Thoracic aorta (tissue), 2 donors: ENCODE measurements at places on chromosomes 4 and X. TPM values are rescaled to one million over a fixed set of nuclear protein-coding genes. Genes with fewer than 3 reads are reported as not detected.
A peak's percentile ranks its signal among the peaks of the same experiment; 100 is the strongest.

DNA sequence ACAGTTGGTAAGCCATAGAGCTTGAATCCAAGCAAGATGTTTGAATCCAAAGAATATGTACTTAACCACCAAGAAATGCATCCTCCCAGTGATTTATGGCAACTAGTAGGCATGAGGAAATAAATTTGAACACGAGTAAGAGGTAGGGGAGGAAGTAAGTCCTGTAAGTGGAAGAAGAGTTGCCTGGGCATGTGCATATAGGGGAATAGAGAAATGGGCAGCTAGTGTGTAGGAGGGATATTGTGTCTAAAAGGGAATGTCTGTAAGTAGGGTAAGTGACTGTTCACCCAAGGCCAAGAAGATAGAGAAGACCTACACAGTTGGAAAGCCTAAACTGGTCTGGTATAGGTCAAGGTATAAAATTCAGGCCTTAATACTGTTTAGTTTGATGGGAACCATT lies 4.6 kb downstream of the SH3BGRL start:
- no peak for DNase-seq
- no peak overlapping the region for H3K27ac ChIP-seq
- no peaks in the 10 kb centered on the region for H3K36me3 ChIP-seq
- no peak overlapping the region for H3K4me3 ChIP-seq
- H3K27me3 ChIP-seq: no peaks in the 10 kb centered on the region

- no peak overlapping the region for H3K27ac ChIP-seq
- H3K27me3 ChIP-seq: no peaks in the 10 kb centered on the region
- no peak for DNase-seq
- H3K4me1 ChIP-seq: peaks cover 11% of the 10 kb centered on the region
- peak overlapping the region; percentile 92 for H3K4me3 ChIP-seq
Observed at GRCh38 chr4:61199873-61200186, 296 bp upstream of the ADGRL3 start.

GRCh38 chr4:146291313-146291712 lies 77.0 kb downstream of the REELD1 start:
- no peak overlapping the region for H3K4me3 ChIP-seq
- no peak overlapping the region for H3K27ac ChIP-seq
- H3K27me3 ChIP-seq: no peaks in the 10 kb centered on the region
- H3K36me3 ChIP-seq: no peaks in the 10 kb centered on the region
- no peak for DNase-seq
- no peaks in the 10 kb centered on the region for H3K4me1 ChIP-seq

GRCh38 chr4:38294238-38294637 lies 334.0 kb downstream of the PTTG2 start:
- no peak overlapping the region for H3K27ac ChIP-seq
- no peak for DNase-seq
- no peak overlapping the region for H3K4me3 ChIP-seq
- H3K4me1 ChIP-seq: no peaks in the 10 kb centered on the region

DNA sequence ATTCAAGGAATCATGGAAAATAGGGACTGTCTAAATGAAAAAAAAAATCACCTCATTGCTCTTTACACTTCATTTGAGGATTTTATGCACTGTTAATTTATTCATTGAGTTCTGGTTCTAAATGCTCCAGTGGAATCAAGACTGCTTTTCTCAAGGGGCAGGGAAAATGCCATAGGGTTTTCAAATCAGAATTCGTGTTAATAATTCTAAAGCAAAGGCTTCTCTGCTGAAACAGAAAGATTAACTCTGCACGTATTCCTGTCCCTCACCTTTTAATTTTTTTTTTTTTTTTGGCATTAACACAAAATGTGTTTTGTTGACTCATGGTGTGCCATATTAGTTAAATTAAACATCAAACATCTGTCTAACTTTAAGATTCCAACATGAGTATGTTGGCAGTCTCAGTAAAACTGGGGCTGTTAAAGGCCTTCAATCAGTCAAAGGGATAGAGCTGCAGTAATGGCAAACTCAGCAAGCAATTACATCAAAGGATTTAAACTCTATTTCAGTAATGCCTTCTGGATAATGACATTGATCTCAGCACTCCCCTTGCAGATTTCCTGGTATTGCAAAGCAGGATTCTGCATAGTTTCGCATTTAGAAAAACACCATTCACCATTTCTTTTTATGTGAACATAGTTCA lies 878.1 kb downstream of the RAPGEF2 start:
- no peak overlapping the region for H3K4me3 ChIP-seq
- DNase-seq: no peak
- H3K27me3 ChIP-seq: no peaks in the 10 kb centered on the region
- H3K4me1 ChIP-seq: no peaks in the 10 kb centered on the region
- no peaks in the 10 kb centered on the region for H3K36me3 ChIP-seq

DNA sequence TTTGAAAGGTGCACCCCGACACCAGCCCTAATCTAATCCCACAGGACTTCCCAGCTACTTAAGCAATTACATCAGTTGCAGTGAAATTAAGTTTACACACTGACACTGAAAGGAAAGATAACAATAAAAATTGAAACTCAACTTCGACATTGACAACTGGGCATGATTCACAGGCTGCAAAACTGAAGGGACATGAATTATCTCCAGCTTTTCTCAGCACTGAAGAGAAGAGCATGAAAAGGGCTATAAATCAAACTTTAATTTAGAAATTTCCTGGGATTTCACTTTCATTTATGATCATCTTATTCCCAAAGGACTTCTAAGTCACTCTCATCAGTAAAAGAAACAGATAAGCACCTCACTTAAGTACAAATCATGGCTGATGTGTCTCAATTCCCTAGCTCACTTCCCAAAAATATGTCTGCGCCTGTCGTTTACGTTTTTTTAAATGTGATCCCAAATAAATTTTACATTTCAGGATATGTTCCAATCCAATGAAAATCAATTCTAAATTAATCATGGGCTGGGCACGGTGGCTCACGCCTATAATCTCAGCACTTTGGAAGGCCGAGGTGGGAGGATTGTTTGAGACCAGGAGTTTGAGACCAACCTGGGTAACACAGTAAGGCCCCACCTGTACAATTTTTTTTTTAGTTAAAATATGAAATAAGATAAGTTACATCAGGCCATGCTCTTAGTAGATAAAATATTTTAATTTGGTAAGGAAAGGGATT lies 134.4 kb upstream of the TBL1X start:
- no peak overlapping the region for H3K4me3 ChIP-seq
- H3K27ac ChIP-seq: no peak overlapping the region
- no peaks in the 10 kb centered on the region for H3K36me3 ChIP-seq
- H3K27me3 ChIP-seq: no peaks in the 10 kb centered on the region
- no peaks in the 10 kb centered on the region for H3K4me1 ChIP-seq

DNA sequence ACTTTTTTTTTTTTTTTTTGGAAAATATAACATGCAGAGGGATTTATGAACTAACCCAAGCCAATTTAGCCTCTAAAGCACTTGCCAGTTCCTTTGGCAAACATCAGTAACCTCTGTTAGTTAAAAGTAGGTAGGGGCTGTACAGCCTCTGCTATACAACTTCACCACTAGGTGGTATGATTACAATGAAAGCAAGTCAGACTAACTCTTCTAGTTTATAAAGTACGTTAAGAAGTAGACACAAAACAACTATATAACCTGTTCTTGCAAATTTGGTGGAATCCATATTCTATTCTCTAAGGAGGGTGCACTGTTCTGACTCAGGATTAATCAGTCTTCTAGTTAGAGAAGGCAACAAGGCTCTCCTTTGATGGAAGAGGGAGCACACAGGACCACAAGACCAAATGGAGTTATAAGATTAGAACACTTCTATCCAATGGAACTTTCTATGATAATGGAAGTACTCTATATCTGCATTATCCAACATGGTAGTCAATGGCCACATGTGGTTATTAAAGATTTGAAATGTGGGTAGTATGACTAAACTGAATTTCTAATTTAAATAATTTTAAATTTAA lies 12.8 kb downstream of the AIMP1 start:
- no peaks in the 10 kb centered on the region for H3K27me3 ChIP-seq
- DNase-seq: no peak
- peaks cover 41% of the 10 kb centered on the region for H3K36me3 ChIP-seq
- no peak overlapping the region for H3K4me3 ChIP-seq
- H3K27ac ChIP-seq: no peak overlapping the region

XKRX gene
- 1.6 TPM for total RNA-seq

DNA sequence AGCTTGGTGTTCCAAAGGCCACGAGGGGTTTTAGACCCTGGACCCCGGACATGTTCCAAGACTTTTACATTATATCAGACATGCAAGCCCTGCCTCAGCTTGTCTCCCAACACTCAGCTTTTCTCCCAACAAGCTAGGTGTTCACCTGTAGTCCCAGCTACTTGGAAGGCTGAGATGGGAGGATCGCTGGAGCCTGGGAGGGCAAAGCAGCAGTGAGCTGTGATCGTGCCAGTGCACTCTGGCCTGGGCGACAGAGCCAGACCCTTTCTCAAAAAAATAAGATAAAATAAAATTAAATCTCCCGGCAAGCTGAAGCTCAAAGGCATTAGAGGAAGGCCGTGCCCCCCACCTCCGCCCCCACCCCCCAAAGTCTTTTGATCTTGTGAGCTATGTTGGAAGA lies 13.7 kb downstream of the CTAG1A start:
- H3K4me3 ChIP-seq: no peak overlapping the region
- H3K4me1 ChIP-seq: no peaks in the 10 kb centered on the region
- H3K36me3 ChIP-seq: no peaks in the 10 kb centered on the region
- H3K27me3 ChIP-seq: no peaks in the 10 kb centered on the region
- no peak for DNase-seq

- H3K4me3 ChIP-seq: no peak overlapping the region
- H3K4me1 ChIP-seq: no peaks in the 10 kb centered on the region
- H3K27ac ChIP-seq: no peak overlapping the region
- no peak for DNase-seq
- no peaks in the 10 kb centered on the region for H3K27me3 ChIP-seq
Observed at GRCh38 chr4:40329805-40330204, 5.3 kb upstream of the CHRNA9 start.

CHRDL1 gene
- total RNA-seq: 16.8 TPM

DNA sequence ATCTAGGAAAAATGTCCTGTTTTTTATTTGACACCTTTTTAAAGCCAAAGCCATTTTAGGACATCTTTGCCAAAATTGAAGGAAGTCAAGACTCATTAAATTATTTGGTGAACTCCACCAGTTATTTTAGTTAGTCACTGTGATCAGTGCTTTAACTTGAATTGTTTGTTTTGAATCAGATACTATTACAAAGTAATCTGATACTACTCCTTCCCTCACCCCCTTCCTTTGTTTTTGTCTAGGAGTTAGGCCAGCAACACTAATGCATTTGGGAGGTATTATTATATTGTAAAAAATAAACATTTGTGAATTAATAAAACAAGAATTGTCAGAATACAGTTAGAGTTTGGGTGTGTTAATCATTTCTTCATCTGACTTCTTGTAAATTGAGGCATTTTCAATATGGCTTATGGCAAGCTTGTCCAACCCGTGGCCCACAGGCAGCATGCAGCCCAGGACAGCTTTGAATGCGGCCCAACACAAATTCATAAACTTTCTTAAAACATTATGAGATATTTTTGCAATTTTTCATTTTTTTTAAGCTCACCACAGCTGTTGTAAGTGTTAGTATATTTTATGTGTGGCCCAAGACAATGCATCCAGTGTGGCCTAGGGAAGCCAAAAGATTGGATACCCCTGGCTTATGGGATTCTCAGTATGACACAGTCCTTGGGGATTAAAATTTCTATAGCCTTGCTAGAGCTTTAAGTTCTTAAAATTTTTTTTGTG lies 182.2 kb downstream of the BMPR1B start:
- no peak overlapping the region for H3K27ac ChIP-seq
- no peak for DNase-seq
- no peak overlapping the region for H3K4me3 ChIP-seq
- no peaks in the 10 kb centered on the region for H3K27me3 ChIP-seq
- H3K4me1 ChIP-seq: peaks cover 15% of the 10 kb centered on the region

APELA gene
- not detected for total RNA-seq

SPP1 gene
- 22.1 TPM for total RNA-seq

- no peaks in the 10 kb centered on the region for H3K36me3 ChIP-seq
- no peaks in the 10 kb centered on the region for H3K27me3 ChIP-seq
- H3K27ac ChIP-seq: no peak overlapping the region
- no peak for DNase-seq
- H3K4me3 ChIP-seq: no peak overlapping the region
Observed at GRCh38 chr4:37687681-37688080, 1.5 kb upstream of the RELL1 start.

GRCh38 chr4:162804351-162804924 lies 362.3 kb downstream of the NAF1 start:
- H3K4me1 ChIP-seq: peaks cover 11% of the 10 kb centered on the region
- no peaks in the 10 kb centered on the region for H3K27me3 ChIP-seq
- no peaks in the 10 kb centered on the region for H3K36me3 ChIP-seq
- no peak for DNase-seq
- H3K27ac ChIP-seq: no peak overlapping the region
- H3K4me3 ChIP-seq: no peak overlapping the region

ZIC3 gene
- total RNA-seq: not detected

UGT2B11 gene
- total RNA-seq: not detected

DNA sequence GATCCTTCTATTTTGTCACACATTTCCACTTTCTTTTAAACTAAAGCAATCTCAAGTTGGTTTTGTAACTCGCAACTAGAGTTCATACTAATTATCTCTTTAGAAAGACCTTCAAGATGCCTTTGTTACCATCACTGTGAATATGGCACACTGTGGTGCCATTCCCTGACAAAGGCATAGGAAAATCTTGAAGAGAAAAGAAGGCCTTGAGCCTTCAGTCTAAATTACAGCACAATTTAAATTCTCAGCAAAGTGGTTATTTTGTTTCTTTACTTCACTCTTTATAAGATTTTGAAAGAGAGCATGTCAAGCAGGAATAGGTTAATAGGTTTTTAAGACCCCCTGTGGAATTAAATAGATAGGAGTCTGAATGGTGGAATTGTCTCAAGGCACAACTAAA lies 89.0 kb upstream of the BANK1 start:
- no peak for DNase-seq
- H3K27ac ChIP-seq: no peak overlapping the region
- H3K27me3 ChIP-seq: no peaks in the 10 kb centered on the region
- H3K4me1 ChIP-seq: no peaks in the 10 kb centered on the region
- H3K4me3 ChIP-seq: no peak overlapping the region

DNA sequence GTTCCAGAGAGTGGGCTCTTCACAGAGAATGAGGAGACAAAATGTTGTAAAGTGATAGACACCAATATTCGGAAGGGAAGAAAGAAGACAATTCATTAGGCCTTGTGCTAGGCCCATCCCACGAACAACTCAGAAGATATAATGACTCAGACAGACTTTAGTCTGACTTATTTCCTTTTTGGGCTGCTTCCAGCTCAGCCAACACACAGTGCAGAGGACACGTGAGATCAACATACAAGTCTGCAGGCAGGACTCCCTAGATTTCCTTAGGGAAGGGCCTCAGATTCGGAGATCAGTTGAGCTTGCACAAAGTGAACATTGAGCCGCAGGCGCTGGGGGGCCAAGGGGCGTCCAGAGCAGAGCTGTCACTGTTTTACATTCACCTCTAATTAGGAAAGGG lies 290.7 kb upstream of the TENM3 start:
- no peaks in the 10 kb centered on the region for H3K4me1 ChIP-seq
- H3K4me3 ChIP-seq: no peak overlapping the region
- DNase-seq: no peak
- H3K27me3 ChIP-seq: no peaks in the 10 kb centered on the region
- no peak overlapping the region for H3K27ac ChIP-seq

GRCh38 chrX:78754917-78755316 lies 7.4 kb downstream of the LPAR4 start:
- no peaks in the 10 kb centered on the region for H3K27me3 ChIP-seq
- no peaks in the 10 kb centered on the region for H3K4me1 ChIP-seq
- no peak overlapping the region for H3K4me3 ChIP-seq
- H3K27ac ChIP-seq: no peak overlapping the region

SLC10A4 gene
- 0.42 TPM for total RNA-seq

GRCh38 chr4:151291485-151291884 lies 14.5 kb downstream of the PRSS48 start:
- no peaks in the 10 kb centered on the region for H3K27me3 ChIP-seq
- no peak overlapping the region for H3K27ac ChIP-seq
- H3K4me3 ChIP-seq: no peak overlapping the region
- no peaks in the 10 kb centered on the region for H3K4me1 ChIP-seq
- no peak for DNase-seq

TRPC3 gene
- 0.27 TPM for total RNA-seq
